ENCODE measurements at places on chromosomes 1 and 21.

DNA sequence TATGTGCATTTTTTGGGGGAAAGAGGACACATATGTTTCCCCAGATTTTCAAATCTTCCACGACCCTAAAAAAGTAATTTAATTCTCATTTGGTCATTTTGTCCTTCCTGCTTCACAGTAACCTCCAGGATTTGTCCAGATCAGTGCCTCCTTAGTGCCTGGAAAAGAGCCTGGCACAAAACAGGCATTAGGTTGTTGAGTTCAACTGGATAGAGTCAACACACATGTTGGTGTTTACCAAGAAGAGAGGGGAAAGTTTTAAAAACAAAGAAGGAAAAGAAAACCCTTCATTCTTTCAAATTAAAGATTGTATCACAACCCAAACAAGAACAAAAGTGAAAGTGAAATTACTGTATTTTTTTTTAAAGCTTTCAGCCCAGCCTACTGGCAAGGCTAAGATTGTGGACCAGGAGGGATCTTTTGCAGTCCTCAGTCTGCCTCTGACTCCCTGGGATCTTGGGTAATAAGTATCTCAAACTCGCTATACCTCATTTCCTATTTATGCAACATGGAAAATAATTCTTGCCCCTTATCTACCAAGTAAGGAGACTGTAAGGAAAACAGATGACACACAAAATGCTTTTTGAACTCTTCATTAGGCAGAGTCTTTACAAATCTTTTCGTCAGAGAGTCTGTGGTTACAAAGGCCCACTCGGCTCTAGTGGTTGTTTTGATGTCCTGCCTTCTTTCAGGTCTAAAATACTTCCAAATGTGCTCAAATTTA lies 57.8 kb downstream of the ZNF281 start:
- no peak for DNase-seq

- no peak for DNase-seq
Measured at GRCh38 chr1:199743227-199743626, 284.3 kb upstream of the NR5A2 start.

- DNase-seq = no peak
Measured at GRCh38 chr1:9294405-9294773, 1.7 kb downstream of the SPSB1 start.

DNA sequence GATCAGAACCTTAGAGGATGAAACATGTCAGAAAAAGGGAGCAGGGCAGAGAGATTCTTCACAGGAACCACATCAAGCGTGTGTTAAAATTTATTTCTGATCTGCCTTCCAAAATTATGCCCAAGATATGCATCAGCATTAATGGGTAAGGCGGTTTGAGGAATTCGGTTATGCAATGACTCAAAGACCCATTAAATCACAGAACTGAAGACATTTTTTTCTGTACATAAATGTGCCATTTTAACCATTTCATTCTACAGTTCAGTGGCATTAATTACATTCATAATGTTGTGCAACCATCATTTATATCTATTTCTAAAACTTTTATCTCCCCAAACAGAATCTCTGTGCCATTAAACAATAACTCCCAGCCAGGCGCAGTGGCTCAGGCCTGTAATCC lies 43.4 kb downstream of the CNST start:
- no peak for DNase-seq

DNA sequence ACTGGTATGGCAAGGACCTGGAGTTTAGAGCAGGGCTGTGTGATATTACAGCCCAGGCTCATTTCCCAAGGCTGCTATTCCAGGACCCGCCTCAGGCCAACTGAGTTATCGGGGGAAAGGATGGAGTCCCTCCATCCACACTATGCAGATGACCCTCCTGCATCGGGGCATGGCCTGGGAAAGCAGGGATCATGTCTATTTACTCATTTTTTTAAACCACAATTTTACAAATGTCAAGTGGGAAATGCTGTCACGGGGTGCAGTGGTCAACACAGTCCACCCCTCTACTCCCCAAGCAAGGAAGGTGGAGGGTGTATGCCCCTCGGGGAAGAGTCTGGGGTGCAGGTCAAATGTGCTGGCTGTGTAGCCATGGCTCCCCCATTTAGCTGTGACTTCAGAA lies 6.1 kb upstream of the CLEC20A start:
- no peak for DNase-seq

DNA sequence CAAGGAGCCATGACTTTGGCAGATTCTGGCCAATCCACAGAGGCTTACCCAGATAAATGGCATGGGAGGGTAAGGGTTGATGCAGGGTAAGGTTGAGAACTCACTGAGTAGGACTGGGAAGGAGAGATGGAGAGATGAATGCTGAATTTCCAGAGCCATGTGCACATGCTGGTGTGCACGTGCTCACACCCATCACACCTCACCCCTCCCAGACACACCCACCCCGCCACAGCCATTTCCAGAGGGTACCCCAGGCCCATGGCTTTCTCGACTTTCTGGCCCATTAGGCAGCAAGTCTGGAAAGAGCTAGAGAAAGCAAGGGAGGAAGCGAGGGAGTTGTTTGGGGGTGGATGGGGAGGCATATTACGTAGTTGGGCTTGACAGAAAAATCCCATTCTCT lies 1.6 kb downstream of the CACNA1S start:
- DNase-seq = no peak

GRCh38 chr1:90192408-90192807 lies 197.5 kb downstream of the ZNF326 start:
- no peak for DNase-seq

DNA sequence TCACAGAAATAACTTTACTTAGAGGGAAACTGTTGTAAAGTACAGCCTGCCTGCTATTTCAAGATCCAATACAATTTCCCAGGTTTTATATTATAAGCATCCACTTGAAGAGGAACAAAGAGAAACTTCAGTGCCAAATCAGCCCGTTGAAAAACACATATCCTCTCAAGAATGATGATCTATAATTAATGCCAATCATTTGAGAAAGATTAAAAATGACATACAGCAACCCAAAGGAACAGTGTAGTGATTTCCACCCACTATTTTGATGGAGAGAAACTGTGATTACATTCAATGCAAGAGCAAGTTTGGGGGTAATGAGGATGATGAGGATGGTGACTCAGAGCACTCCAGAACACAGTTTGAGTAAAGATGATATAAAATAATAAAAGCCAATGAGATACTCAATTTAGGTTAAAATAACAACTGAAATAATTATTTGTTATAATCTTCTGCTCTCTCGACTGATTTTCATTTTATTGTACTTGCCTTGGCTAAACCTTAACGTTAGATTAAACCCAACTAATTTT lies 715.5 kb downstream of the NCAM2 start:
- no peak for DNase-seq

DNA sequence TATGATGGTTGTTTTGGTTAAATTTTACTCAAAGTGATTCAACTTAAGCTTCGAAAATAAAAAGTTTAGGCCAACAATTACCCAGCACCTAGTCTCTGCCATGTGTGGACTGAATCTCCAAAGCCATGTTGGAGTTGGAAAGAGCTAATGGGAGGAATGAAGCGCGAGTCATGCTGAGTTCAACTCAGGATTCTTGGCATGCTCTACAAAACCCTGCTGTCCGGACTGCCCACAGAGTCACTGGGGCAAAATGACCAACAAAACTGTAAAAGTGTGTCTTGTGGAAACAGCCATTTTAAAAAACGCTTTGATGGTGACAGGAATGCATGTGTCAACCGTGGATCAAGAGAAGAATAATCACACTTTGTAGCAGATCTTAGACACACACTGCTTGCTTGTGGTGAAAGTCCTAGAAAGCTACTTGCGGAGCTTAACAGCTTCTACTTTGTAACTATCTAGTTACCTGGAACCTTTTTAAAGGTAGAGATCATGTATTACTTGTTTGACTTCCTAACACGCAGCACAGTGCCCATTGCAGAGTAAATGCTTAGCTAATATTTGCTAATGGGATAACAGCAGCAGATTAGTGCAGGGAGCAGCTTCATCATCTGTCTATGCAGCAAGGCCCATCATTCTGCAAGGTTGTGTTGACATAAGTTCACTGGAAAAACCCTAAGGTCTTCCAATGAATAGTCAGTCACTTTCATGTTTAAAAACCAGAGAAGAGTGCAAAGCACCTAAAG lies 7.0 kb upstream of the GBP6 start:
- DNase-seq = no peak

- no peak for DNase-seq
Measured at GRCh38 chr1:73839922-73840321, 358.1 kb downstream of the LRRIQ3 start.

DNA sequence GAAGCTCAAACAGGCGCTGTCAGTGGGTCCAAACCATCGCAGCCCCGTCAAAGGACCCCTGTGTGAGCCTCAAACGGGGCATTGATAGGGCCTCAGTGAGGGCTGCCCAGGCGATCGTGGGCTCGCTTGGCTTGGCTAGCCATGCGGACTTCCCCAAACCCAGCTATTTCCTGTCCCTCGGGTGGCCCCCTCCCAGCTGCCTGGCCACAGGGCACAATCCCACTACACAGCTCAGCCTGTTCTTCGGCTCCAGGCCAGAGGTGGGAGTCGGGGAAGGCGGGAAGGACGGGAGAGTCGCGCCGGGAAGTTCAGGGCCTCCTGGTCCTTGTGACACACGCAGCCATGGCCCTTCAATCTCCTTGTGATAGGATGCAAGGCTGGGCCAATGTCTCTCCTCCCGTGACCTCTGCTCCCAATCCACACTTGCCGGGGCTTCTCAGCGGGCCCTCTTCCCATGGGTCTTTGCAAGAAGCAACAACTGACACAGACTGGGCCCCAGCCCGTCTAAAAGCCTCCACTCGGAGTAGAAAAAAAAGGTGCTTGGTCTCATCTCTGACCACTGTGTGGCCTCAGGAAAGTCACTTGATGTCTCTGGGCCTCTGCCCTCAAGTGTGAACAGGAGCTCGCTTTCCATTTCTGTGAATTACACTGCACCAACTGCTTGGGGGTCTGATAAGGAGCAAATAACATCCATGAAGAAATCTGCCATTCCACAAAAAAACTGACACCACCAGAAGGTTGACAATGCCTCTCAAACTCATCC lies 7.1 kb upstream of the MATN1 start:
- DNase-seq = no peak

DNA sequence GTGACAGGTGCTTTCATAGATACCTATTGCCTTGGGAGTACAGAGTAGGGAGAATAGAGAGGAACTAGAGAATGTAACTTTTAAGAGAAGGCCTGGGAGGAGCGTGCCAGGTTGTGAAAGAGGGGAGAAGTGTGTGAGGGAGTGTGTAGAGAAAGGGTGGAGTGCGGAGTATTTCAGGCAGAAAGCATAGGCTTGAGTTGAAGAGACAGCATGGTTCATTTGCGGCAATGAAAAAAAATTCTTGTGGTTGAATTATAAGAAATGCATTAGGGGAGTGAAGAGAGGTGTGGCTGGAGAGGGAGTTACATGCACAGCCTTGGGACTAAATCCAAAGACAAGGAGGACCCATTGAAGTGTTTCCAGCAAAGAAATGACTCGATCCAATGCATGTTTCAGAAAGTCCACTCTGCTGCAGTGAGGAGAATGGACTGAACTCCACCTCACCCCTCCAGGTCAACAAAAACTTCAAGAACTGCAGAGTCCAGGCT lies 81.7 kb upstream of the ADAM30 start:
- DNase-seq = no peak

DNA sequence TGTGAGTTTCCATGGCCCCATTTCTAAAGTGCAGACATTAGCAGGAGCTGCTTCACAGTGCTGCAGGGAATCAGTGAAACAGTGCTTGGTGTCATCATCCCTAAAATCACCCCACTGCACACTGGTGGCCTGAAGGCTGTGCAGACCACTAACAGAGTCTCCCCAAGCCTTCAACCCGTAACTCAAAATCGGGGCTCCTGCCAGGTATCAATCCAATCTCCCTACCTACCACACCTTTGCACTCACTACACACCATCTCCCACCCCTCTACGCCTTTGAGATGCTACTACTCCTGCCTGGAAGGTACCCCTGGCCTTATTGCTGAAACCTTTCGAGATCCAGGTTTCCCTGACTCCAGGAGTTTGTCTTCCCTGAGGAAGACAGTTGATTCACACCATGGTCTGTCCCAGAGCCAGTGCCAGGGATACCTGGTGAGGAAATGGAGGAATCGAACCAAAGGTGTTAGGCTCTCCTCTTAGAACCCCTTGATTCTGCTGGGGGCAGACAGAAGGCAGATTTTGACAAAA lies 25.5 kb downstream of the SLC2A1 start:
- DNase-seq = no peak

DNA sequence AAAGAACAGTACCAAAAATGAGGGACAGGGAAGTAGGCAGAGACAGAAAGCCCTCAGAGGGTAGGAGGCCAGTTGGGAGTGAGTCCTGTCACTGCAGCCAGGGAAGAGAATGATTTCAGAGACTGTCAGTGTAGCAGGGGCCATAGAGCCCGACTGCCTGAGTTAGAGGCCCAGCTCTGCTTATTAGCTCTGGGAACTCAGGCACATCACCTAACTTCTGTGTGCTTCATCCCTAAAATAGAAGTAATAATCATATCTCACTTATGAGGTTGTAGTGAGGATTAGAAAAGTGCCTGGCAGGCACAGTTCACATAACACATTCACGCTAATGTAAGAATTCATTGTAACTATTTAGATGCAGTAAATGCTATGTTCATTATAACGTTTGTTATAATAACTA lies 18.3 kb downstream of the NPL start:
- DNase-seq = no peak

DNA sequence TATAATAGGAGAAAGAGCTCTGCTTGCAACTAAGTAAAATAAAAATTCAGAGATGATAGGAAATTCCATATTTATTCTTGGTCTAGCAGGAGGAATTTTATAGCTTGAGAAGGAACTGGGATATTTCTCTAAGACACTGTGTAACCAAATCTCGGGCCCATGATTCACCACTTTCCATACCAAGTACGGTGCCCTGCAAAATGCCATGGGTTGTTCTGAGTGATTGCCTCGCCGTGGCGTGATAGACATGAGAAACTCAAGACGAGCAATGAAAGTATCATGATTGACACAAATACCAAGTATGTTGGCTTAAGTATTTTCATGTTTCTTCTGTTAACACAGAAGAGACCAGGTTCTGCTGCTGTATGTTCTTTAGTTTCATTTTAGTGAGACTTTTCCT lies 167.2 kb downstream of the LMO4 start:
- DNase-seq = no peak

- no peak for DNase-seq
Measured at GRCh38 chr1:30083800-30084464, 639.5 kb downstream of the MATN1 start.

DNA sequence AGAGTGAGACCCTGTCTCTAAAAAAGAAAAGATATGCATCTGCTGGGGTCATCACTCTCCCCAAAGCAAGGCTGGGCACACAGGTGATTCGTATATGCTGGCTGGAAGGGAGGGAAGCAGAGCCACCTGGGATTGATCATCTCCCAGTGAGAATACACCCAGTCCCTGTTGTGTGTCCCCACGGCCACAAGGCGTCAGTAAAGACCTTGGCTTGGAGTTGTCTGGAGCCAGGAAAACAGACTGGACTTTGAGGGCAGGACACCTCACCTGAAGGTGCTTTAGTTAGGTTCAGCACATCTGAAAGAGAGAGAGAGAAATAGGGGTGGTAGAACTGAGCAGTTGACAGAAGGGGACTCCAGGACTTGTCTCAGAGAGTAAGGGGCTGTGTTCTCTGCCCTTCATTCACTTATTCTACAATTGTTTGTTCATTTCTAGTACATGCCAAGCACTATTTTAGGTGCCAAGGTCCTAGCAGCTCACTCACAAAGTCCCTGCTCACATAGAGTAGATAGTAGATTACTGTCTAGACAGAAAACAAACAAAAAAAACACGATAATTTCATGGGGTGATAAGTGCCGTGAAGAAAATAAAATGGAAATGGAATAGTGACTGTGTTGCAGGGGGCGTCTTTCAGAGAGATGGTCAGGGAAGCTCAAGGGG lies 13.5 kb downstream of the CITED4 start:
- DNase-seq = peak; percentile 51
